CD14-positive monocyte (primary cell): ENCODE measurements at places on chromosomes 7 and 10.

GRCh38 chr7:44802418-44803025 lies 6.0 kb downstream of the PPIA start:
- DNase-seq = no peak

DNA sequence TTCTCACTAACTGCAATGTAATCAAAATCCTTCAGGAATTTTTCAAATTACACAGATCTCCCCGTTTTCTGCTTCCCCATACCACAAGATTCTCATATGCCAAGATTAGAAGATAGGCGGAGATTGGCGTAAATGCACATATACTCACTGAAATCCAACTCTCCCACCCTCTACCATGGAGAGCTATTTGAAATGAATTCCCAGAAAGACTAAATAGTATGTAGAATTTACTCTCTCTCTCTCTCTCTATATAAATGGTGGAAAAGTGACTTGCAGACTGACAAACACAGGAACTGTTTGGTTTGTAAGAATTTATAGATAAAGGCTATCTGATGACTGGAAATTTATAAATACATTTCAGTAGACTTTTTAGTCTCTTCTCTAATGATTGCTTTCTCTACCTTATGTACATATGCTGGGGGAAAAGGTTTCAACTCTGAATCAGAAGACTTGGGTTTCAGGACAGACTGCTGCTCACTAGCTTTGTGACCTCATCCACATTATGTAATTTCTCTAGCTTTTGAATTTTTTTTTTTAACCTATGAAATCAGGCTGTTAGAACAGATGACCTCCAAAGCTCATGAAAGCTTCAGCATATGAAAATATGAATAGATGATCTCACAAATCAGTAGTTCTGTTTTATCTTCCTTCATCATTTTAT lies 67.8 kb upstream of the CSTF2T start:
- no peak for DNase-seq

GRCh38 chr7:138396251-138397070 lies 63.6 kb upstream of the TRIM24 start:
- no peak for DNase-seq

DNA sequence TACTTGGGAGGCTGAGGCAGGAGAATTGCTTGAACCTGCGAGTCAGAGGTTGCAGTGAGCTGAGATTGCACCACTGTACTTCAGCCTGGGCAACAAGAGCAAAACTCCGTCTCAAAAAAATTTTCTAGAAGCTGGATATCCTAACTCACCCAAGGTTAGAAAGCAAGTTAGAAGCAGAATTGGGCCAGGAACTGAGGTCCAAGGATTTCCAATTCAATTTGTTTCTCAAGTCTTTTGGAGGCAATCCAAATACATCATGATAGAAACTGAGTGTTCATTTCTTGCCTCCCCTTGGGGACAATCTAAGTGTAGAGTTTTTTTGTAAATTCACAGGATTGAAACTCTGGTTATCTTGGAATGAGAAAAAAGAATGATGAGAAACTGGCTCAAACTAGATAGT lies 45.5 kb downstream of the LAMB1 start:
- no peak for DNase-seq

DNA sequence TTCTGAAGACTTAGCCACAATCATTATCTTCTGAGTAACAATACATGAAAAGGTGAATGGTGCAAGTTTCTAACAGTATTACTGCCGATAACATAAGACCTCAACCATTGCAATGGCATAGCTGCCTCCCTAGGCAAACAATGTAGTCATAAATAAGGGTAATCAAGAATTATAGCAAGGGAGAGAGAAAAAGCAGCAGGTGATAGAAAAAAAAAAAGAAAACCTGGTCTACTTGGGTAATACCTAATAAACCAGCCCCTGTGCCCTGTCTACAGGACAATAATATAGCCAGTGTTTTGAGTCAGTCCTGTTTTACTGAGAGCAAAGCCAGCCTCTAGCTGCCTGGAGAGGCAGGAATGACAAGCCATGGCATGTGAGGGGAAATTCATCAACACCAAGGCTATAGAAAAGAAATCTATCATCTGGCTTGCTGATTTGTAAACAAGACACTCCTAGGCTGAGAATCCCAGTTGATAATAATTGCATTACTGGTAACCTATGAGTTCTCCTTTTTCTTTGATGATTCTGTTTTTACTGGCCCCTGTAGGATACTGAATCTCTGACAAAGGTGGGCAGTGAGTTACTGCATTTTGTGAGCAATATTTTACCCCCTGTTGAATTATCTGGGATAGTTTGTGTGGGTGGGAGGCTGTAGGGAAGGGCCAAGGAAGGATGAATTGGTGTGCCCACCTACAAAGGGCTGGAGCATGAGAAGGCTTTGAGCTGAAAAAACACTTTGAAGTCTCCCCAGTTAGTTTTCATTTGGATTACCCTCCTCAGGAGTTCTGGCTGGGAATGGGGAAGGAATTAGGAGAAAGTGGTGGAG lies 1.7 kb upstream of the WEE2 start:
- DNase-seq = no peak

GRCh38 chr10:107437921-107438320 lies 273.4 kb upstream of the SORCS1 start:
- DNase-seq = no peak

GRCh38 chr10:686155-686931 lies 3.1 kb downstream of the DIP2C start:
- DNase-seq = no peak
